ENCODE measurements at places on chromosomes 6 and 20.

- no peak for DNase-seq
Measured at GRCh38 chr6:168158213-168158979, 79.4 kb upstream of the FRMD1 start.

GRCh38 chr6:153170511-153170910 is 39.4 kb upstream of the RGS17 start:
- DNase-seq = no peak

DNA sequence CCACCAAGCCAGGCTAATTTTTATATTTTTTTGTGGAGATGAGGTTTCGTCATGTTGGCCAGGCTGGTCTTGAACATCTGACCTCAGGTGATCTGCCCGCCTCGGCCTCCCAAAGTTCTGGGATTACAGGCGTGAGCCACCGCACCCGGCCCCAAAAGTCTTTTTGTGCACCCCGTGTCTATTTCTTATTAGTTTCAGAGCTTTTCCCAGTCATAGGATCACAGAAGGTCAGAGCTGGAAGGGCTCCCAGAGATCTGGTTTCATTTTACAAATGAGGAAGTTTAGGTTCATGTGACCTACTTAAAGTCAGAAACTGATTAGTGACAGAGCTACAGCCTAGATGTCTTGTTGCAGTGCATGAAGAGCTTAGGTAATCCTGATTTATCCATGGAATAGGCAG is 1.6 kb upstream of the OGFRL1 start:
- DNase-seq = peak; percentile 35

DNA sequence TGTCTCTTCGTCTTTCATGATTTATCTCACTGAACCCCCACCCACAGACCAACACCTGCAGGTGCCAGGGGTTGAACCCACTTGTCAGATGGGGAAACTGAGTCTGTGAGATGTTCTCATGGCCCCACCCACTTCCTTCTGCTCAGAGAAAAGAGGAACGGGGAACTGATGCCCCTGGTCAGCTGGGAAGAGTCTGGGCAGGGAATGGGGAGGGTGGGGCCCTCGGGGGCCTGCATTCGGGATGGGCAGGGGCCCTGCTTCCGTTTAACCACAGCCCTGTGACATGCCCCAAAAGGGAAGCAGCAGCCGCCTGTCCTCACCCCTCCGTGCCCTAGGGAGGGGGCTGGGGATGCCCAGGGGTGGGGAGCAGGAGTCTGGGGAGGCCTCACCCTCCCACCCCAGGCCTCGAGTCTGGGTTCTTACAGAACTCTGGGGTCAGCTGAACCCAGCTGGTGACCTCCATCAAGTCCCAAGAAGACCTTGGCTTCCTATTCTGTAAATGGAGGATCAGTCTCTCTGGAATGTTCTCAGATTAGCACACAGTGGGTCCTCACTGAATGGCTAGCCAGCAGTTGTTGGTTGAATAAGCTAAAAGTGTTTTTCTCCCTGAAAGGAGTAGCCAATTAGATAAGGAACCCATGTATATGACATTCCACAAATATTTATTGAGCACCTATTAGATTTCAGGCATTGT is 81.5 kb downstream of the CEBPB start:
- no peak for DNase-seq

DNA sequence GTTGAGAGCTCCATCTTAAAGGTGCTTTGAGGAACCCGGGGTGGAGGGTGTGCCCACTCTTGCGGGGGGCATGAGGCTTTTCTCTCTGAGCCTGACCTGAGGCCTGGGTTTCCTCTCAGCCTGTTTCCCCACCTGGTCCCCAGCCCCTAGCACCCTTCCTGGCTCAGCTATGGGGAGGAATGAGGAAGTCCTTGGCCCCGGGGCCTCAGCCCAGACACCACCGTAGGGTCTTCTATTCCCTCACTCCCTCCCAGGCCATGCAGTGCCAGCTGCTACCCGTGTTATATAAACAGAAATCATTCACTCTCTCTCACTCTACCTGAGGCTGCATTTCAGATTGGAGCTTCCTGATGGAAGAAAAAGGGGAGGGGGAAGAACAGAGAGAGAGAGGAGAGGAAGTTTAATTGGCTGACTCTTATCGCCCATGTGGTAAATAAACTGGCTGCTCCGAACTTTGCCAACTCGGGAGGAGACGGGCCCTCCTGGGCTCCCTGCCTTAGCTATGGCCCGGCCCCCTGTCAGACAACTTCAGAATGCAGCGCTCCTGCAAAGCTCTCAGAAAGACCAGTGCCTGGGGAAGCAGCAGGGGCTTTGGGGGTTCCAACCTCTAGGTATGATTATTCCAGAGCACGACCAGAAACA is 2.8 kb downstream of the CDH22 start:
- no peak for DNase-seq

- no peak for DNase-seq
Measured at GRCh38 chr6:29521006-29521680, 33.4 kb upstream of the MAS1L start.

- no peak for DNase-seq
Measured at GRCh38 chr6:19478273-19478672, 358.9 kb upstream of the ID4 start.

GRCh38 chr6:11665604-11666326 is 112.8 kb downstream of the ADTRP start:
- no peak for DNase-seq

GRCh38 chr6:168756009-168756634 is 315.1 kb downstream of the SMOC2 start:
- no peak for DNase-seq
